NCI-H1105 (cell line): ENCODE measurements at places on chromosomes 4 and X.

DNA sequence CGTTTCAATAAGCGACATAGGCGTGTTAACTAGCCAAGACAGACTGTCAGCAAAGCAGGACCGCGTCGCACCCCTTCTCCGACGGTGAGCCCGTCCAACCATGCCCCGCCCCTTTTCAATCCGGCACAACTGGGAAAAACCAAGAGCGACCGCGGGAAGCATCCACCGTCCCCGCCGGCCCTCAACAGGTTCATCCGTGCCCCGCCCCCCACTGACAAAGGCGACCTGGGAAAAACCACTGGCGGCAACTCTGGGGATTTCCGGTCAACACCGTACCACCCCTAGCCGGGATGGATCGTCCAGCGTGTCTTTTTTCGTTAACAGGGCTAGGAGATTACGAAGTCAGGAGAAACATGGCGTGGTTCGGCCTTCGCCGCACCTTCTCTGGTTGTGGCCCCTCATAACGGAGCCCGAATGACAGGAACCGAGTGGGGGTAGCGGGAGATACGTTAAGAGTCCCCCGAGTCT is 377 bp downstream of the TIMM17B start:
- DNase-seq: peak; percentile 74

GRCh38 chr4:88697141-88697540 is 488 bp downstream of the NAP1L5 start:
- no peak for DNase-seq

GRCh38 chr4:123046096-123046495 is 123.7 kb upstream of the NUDT6 start:
- no peak for DNase-seq

- no peak for DNase-seq
Measured at GRCh38 chrX:19909761-19910160, 22.4 kb upstream of the SH3KBP1 start.

DNA sequence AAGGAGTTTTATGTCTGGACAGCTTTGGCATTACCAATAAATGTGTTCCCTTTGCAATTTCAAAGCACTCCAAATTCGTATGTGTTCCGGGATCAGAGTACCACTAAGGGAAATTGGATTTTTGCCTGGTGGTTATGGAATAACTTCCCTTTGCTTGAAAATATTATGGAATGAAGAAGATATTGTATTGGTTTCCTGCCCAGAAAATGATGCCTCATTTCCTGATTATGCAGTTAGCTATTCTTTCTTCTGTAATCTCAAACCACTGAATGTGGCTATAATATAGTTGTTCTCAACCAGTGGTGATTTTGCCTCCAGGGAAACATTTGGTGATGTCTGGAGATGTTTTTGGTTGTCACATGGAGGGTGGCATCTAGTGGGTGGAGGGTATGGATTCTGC is 142.9 kb downstream of the PCDH7 start:
- no peak for DNase-seq

- DNase-seq: no peak
Measured at GRCh38 chr4:18077808-18078207, 56.3 kb upstream of the LCORL start.

DNA sequence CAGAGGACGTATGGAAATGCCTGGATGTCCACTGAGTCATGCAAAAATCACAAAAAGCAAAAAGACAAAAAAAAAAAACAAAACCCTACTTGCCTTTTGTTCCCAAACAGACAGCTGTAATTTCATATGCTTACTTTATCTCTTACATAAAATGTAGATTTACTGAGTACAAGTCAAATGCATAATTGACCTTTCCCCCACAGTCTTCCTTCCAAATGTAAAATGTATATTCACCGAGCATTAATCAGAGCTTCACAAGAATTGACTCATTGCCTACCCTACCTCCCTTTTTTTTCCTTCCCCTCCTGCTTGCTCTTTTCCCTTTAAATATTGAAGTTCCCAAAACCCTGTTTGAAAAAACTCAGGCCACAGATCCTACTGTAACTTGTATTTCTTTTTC is 32.5 kb upstream of the TMPRSS11B start:
- no peak for DNase-seq

- DNase-seq: no peak
Measured at GRCh38 chr4:95693594-95693993, 144.8 kb upstream of the UNC5C start.
